ENCODE measurements at places on chromosomes 5 and 9.

GRCh38 chr5:112270299-112271293, 148.5 kb downstream of the EPB41L4A start:
- DNase-seq = no peak

GRCh38 chr5:59538750-59539121, 354.8 kb downstream of the PDE4D start:
- no peak for DNase-seq

DNA sequence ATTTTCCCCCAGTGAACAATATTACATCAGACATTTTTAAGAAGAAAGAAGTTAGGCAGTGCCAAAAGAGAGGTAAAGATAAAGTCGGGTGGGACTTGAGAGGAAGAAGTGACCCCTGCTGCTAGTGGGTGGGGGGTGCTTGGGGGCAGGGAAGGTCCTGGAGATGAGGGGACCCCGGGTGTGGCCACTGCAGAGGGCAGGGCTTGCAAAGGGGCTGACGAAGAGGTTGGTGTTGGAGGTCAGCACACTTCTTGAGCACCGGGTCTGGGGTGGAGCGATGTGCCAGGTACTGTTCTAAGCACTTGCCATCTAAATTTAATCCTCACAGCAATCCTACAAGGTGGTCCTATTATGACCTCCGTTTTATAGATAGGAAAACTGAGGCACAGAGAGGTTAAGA, 62.0 kb downstream of the AMBP start:
- DNase-seq = no peak

GRCh38 chr5:45643056-45643455, 53.1 kb downstream of the HCN1 start:
- no peak for DNase-seq

DNA sequence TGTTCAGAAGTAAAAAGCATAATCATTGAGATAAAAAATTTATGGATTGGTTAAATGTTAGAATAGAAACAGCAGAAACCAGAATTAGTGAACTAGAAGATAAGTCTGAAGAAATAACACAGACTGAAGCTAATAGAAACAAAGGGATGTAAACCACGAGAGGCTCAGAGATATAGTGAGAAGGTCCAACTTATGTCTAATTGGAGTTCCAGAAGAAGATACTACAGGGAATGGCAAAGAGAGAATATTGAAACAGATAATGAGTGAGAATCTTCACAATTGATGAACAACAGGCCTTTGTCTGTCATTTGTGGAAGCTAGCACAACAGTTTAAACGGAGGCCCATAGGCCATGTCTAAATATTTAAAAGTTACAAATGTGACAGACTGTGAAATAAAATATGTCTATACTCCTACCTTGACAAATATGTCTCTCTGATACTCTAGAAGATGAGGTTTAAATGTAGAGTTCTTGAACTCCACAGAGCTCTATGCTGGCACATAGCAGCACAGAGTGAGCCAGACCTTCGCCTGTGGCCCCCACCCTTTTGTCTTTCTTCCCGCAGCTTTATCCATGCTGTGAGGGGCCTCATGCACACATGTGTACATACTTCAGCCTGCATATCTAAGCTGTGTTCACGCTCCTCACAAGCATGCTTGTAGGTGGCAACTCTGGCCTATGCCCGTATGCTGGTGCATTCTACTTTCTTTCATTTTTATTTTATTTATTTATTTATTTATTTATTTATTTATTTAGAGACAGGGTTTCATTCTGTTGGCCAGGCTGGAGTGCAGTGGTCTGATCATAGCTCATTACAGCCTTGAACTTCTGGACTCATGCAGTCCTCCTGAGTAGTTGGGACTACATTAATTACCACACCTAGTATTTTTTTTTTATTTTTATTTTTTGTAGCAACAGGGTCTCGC, 45.0 kb upstream of the ABL1 start:
- DNase-seq = no peak

GRCh38 chr5:159444441-159445082, 114.3 kb upstream of the IL12B start:
- DNase-seq = no peak

GRCh38 chr5:56961746-56962145, 9.8 kb upstream of the MIER3 start:
- no peak for DNase-seq

- no peak for DNase-seq
Observed at GRCh38 chr9:68418259-68418845, 61.9 kb downstream of the PGM5 start.

DNA sequence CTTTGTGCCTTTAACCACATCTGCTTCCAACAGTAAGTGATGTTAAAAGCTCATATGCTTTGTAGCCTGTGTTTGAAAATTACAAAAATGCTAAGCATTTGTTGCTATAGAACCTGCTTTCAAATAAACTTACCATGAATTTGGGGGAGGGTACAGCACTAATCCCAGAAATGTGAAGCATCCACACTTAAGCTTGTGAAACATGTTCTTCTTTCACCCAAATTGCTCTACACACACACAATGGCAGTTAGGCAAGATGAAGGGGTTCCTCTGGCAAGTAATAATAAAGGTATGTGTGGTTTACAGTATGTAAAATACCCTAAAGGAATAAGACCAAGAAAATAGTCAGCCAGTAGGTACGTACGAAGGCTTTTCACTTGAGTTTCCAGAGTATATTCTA, 165.6 kb downstream of the SMARCA2 start:
- no peak for DNase-seq

- DNase-seq = no peak
Observed at GRCh38 chr5:107367480-107367879, 303.3 kb downstream of the EFNA5 start.

DNA sequence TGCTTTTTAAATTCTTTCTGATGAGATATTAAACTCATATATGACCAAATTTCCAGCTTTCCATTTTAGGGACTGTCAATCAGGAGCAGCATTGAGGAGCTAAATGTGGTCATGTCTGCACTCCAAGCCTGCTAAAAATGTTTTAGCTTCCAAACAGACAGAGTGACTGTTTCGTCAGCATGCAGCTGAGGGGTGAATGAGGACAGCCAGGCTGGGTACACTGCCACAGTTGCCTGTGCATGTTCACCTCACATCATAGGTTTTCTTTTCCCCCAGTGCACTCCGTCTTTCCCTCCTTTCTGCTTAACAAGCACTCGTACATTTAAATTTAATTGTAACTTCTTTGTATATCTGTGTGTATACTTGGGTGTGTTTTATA, 138.1 kb downstream of the ARRDC3 start:
- no peak for DNase-seq

DNA sequence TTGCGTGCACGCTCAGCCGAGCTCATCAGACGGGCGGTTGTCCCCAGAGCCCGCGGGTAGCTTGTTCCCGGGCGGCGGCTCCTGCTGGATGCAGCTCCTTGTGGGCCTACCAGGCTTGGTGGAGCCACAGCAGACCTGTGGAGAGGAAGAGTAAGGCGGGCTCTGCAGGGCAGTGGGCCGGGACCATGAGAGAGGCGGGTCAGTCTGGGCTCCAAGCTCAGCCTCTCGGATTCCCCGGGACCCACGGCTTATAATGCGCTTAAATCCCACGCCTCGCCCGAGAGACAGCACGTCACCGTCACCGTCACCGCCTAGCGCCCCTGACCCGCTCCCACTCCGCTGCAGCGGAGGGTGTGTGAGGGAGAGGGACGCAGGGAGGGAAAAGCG, 1.9 kb upstream of the ANKRD18A start:
- peak; percentile 67 for DNase-seq

- no peak for DNase-seq
Observed at GRCh38 chr9:77996696-77997095, 34.9 kb downstream of the GNAQ start.

DNA sequence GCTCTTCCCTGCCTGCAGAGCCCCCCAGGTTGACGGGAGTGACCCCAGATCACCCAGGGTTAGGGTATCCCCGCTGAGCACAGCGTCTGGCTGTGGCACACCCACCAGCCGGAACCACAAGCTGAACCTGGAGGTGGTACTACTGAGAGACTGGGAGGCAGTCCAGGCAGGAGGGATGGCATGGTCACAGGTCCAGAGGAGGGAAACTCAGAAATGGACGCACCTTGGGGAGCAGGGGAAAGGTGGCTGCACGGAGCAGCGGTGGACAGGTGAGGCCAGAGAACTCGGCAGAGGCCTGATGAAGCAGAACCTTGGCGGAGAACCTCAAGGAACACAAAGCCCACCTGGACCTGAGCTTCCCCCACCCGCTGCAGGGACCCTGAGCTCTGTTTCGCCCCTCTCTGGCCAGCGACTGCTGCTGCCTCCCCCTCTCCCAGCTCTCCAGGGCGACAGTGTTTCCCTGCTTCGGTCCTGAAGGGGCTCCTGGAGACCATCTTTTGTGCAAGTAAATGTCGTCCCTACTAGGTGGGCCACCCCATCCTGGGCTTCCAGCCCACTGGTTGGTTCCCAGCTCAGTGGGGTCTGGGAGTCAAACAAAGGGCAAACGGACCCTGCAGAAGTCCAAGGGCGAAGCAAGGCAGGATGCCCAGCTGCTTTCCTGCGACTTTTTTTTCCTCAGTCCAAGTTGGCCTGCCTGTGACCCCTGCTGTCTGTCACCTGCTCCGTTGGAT, 845 bp downstream of the ADGRD2 start:
- DNase-seq = no peak

- no peak for DNase-seq
Observed at GRCh38 chr5:34550247-34550646, 105.9 kb upstream of the RAI14 start.

DNA sequence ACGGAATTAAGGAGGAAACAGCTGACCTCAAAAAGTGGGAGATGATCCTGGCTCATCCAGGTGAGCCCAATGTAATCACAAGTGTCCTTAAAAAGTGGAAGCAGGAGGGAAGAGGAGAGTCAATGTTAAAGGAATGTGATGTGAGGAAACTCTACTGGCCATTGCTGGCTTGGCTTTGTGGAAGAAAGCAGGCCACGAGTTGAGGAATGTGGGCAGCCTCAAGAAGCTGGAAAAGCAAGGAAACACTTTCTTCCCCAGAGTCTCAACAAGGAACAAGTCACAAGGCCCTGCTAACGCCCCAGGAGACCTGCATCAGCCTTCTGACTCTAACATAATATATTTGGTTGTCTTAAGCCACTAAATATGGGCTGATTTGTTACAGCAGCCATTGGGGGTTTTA, 252.8 kb downstream of the PSAT1 start:
- no peak for DNase-seq

- no peak for DNase-seq
Observed at GRCh38 chr9:638152-638551, 203.3 kb upstream of the DMRT1 start.

DNA sequence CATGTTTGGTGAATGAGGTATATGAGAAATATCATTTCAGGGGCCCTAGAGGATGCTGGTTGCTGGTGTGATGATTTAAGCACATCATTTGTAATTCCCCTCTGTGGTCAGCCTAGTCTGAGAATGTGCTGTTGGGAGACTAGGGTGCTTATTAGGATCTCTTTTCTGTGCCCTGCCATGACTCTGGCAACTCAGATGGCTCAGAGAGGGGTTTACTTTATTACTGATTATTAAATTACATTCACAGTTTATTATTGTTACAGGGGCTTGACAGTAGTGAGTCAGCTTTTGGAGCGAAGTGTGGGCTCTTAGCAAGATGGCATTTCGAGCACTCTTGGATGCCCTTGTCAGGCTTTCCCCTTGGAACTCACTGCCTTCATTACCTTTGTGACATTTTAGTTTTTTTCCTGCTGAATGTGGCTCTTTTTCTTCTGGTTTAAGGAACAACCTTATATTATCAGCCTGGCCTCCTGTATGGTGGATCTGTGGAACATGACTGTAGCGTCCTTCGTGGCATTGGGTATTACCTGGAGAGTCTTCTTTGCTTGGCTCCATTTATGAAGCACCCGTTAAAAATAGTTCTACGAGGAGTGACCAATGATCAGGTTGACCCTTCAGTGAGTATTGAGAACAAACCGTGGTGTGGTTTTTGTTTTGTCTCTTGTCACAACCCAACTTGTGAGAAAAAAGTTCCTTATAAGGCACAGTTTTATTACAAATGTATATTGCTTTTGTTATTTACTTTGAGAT, 33.8 kb downstream of the RCL1 start:
- DNase-seq = no peak
